Pulmonary artery endothelial cell (primary cell): ENCODE measurements at places on chromosomes 1 and 21. TPM values are rescaled to one million over a fixed set of nuclear protein-coding genes. Genes with fewer than 3 reads are reported as not detected.

DNA sequence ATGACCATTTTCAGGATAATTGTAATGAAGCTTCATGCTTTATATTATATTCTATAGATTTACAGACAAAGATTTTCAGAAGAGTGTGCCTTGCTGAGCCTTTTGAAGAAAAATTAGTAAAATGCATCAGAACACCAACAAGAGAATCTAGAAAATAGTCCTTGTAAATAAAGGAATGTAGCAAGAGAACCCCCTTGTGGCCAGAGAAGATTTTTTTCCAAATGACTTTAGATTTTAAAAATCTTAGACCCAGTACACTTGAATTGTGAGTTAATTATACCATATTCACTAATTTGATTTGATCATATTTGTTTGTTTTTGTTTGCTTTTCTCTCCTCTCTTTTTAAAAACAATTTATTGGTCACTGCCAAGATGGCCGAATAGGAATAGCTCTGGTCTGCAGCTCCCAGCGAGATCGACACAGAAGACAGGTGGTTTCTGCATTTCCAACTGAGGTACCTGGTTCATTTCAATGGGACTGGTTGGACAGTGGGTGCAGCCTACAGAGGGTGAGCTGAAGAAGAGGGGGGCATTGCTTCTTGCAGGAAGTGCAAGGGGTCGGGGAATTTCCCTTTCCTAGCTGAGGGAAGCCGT lies 12.8 kb upstream of the IFI44L start:
- DNase-seq: no peak

- DNase-seq: no peak
Observed at GRCh38 chr1:183726825-183727224, 73.7 kb upstream of the APOBEC4 start.

DNA sequence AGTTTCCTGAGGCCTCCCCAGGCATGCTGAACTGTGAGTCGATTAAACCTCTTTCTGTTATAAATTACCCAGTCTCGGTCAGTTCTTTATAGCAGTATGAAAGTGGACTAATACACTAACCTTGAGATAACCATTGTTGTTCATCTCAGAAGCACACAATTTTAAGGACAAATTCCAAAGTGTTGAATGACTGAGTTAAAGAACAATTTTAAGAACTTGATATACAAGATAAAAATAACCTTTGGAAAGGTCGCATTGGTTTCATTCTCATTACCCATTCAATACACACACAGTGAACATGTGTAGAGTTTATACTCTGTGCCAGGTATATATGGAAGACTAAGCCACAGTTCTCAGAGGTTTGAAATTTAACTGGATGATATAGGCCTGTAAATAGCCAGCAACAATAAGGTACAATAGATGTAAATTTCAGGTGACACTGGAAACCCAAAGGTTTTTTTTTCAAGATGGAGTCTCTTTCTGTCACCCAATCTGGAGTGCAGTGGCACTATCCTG lies 19.1 kb upstream of the SRSF10 start:
- DNase-seq: no peak

GRCh38 chr1:1125945-1126344 lies 10.1 kb upstream of the C1orf159 start:
- no peak for DNase-seq

DNA sequence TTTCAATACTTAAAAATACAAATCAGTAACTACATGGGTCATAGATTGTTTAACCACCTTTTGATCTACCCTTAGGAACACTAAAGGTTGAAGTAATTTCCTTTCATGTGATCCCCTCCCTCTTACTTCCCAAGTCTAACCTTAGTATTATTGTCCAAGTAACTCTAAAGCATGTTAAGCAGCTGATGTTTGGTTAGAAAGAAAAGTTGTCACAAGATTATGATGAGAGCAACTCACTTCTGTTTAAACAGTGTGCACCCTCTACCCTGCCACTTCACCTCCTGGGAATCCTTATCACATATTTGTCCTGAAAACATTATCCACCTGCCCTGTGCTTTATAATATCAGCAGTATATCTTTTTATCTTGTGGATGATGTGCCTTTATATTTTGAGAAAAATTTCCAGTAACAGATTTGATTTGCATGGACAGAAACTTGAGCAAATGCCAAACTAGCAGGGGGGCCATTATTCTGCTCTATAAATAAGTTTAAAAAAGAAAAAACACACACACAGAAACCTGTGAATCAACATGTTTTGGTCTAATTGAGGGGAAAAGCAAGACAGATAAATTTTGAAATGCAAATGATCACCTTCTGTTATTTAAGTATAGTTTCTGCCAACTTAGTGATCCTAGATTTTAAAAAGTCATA lies 194.3 kb downstream of the RPS6KC1 start:
- no peak for DNase-seq

DNA sequence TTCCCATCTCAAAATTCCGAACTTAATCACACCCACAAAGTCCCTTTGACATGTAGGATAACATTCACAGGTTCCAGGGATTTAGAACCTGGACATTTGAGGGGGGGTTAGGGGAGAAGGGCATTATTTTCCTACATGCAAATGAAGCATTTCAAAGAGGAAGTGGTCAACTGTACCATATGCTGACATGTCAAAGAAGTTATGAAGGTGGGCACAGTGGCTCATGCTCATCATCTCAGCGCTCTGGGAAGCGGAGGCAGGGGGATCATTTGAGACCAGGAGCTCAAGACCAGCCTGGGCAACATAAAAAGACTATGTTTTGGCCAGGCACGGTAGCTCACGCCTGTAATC lies 35.7 kb downstream of the PTP4A2 start:
- no peak for DNase-seq

DNA sequence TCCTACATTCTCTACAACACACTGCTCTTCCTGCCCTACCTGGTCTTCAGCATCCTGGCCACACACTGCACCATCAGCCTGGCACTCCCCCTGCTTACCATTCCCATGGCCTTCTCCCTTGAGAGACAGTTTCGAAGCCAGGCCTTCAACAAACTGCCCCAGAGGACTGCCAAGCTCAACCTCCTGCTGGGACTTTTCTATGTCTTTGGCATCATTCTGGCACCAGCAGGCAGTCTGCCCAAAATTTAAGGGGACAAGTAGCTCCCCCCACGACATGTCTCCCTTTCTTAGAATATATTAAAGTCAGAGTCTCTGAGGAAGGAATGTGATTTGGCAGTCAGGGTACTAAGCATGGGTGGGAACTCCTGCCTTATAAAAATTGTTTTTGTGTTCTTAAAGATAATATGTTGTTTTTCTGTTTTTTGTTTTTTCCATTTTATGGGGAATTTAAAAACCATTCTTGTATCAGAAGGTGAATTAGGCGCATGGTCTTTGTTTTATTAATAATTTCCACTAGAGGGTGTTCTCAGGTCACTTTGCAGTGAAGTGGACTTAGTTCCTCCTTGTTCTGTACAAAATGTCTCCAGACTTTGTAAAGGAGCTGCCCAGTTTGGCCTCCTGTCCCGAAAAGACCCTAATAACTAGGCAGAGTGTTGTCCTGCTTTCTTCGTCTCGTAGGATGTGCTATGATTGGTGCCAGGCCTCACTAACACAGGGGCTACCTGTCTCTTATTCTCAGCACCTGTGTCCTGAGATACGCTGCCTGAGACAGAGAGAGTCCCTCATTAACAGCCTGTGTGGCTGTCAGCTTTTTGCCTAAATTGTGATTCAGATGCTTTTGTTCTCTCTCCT lies 13.1 kb downstream of the UBIAD1 start:
- DNase-seq: no peak

- no peak for DNase-seq
Observed at GRCh38 chr1:227951624-227952373, 4.1 kb upstream of the WNT9A start.

- no peak for DNase-seq
Observed at GRCh38 chr1:10803971-10804820, 7.8 kb upstream of the CASZ1 start.

GRCh38 chr1:225480825-225481434 lies 53.1 kb upstream of the LBR start:
- DNase-seq: no peak

DNA sequence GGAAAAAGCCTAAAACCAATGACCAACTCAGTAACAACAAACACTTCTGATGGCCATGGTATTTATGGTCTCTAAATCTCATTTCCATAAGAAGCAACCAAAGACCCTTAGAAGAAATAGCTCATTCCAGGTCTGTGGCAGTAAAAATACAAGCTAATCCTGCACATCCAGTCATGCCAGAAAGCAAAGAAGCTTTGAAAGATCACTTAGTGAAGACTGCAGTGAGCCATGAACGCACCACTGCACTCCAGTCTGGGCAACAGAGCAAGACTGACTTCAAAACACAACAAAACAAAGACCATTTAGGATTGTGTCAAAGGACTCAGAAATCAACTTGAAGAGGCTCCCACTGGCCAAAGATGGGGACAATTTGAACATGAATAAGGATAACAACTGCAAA lies 18.4 kb upstream of the ELK4 start:
- DNase-seq: no peak

DNA sequence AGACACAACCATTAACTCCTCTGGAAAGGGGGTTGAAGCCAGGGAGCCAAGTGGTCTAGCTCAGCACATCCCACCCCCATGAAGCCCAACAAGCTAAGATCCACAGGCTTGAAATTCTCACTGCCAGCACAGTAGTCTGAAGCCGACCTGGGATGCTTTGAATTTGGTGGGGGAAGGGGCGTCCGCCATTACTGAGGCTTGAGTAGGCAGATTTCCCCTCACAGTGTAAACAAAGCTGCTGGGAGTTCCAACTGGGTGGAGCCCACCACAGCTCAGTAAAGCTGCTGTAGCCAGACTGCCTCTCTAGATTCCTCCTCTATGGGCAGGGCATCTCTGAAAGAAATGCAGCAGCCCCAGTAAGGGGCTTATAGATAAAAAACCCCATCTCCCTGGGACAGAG lies 193.5 kb downstream of the GPATCH2 start:
- no peak for DNase-seq

- DNase-seq: no peak
Observed at GRCh38 chr1:203911806-203912205, 50.4 kb downstream of the SNRPE start.

DNA sequence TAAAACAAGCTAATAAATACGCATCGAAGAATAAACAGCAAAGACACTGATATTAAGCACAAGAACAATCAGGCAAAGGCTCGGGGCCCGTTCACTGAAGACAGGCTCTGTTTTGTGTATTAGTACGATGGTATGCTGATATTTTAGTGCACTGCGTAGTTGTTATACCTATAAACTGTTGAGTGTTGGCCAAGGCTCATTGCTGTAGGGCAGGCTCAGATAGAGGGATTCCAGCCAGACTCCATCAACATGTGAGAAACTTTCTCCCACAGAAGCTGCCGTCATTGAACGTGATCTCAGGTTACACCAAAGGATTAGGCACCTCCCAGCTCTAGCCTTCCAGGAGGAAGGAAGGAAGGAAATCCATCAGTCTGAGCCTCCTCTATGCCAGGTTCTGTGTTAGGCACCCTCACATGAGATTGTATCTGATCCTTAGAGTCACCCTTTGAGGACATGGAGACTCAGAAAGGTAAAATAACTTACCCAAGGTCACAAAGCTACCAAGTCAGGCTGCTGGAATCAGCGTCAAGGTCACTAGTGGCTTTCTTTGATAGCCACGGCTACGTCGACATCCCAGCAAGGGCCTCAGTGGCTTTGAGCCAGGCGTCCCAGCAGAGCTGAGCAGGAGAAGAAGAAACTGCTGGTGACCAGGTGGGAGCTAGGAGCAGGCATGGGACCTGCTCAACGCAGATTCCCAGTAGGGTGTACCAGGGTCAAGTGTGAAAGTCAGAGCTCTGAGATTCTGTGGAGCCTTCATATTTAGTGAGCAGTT lies 14.8 kb downstream of the BCAR3 start:
- DNase-seq: no peak

DNA sequence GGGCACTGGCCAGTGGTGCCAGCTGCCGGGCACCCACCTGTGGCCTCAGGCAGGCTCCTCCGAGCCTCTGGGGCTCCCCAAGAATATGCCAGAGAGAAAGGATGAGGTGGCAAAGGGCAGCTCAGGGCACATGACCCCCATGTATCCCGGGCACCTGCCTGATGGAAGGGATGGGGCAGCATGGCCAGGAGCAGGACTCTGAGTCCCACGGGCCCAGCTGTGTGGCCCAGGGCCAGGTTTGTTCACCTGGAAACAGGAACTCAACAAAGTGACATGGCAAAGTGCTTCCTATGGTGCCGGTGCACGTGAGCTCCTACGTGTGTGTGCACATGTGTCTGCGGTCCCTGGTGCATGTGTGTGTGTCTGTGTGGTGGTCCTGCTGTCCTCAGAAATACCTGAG lies 9.5 kb upstream of the GPR153 start:
- no peak for DNase-seq

DNA sequence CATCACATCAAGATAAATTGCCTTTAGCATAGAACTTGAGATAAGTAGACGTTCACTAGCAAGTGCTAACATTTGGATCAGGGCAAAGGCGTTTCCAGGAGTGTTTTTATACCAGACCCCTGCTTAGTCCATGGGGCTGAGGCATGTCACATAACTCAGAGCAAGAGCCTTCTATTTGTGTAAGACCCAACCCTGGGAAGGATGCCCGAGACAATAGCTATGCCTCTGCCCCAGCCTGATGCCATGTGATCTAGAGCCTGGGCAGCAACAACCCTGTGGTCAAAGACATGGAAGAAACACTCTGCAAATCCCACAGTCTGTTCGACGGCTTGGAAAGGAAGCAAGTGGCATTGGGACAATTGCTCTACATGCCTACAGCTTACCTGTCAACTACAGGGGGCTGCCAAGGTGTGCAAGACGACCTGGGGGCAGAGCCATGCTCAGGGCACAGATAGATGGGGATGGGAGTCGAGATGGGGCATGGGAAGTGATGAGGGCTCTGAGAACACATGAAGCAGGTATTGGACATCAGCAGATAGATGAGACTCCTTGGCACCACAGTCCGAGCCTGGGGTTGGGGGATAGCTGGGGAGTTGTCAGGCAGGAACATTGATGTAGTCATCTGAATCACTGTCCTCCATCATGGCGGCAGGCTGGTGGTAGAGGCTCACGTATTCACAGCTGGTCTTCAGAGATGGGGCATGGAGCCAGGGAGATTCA lies 7.3 kb downstream of the IL24 start:
- no peak for DNase-seq

DNA sequence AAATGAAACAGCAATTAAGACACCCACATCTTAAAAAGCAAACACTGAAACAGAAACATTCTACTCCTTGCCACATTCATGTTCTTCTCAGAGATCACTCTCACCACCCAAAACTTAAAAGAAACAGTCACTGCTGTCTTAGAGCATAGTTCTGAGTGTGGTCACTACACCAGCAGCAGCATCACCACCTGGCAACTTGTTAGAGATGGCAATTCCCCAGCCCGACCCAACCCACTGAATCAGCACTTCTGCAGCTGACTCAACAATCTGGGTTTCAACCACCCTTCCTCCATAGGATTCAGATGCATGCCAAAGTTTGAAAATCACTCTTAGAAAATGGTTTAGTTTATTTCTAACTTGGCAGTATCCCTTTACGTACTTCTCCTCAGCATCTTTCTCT lies 126.1 kb downstream of the CDC42BPA start:
- DNase-seq: no peak

GRCh38 chr1:115428256-115428655 lies 90.2 kb upstream of the NGF start:
- no peak for DNase-seq

COL6A2 gene
- 0.21 and 1.2 TPM in 2 replicates for total RNA-seq

ATG4C gene
- 6.6 and 13.1 TPM in 2 replicates for total RNA-seq

CLIC6 gene
- total RNA-seq: not detected in 2 replicates

ACTRT2 gene
- not detected in 2 replicates for total RNA-seq

TNFRSF8 gene
- 0.20 and 0.32 TPM in 2 replicates for total RNA-seq

CIART gene
- total RNA-seq: 0.86 and 0.88 TPM in 2 replicates
